Fibroblast of skin of left quadriceps (primary cell): ENCODE measurements at places on chromosomes 7 and 10.

DNA sequence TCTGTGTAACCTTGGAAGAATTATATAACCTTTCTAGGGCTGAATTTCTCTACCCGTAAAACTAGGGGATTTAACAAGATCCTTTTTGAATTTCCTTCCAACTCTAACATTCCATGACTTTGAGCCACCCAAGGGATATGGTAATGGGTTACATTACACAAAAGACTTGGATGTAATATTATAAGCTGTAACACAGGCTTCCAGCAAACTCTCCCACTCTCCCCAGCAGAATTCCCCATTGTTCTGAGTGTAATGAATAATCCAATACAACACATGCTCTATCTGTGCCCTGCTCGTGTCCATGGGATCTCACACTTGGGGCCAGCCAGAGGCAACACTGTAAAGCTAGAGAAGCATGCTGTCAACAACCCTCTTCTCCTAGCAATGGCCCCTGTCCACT, 790.6 kb upstream of the AUTS2 start:
- DNase-seq, result no peak

- no peak for DNase-seq
These were observed 32.7 kb upstream of the FZD8 start for GRCh38 chr10:35674843-35675242.

- no peak for DNase-seq
These were observed 327.8 kb downstream of the WDR37 start for GRCh38 chr10:1384026-1384425.

DNA sequence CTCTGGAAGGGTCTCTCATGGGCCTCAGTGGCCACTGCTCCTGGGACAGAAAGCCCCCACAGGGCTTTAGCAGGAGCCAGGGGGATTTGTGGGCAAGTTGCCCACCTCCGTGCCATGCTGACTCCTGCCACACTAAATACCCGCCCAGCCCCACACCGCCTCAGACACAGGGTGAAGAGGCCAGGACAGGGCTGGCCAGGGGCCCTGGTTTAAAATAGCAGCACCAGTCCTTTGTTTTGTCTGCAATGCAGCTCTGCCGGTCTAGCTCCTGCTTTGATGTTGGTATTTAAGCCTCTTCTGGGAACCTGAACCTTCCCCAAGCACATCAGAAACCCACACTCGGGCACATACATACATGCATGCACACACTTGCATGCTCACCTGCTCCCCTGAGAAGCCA, 14.4 kb upstream of the TNRC18 start:
- no peak for DNase-seq

DNA sequence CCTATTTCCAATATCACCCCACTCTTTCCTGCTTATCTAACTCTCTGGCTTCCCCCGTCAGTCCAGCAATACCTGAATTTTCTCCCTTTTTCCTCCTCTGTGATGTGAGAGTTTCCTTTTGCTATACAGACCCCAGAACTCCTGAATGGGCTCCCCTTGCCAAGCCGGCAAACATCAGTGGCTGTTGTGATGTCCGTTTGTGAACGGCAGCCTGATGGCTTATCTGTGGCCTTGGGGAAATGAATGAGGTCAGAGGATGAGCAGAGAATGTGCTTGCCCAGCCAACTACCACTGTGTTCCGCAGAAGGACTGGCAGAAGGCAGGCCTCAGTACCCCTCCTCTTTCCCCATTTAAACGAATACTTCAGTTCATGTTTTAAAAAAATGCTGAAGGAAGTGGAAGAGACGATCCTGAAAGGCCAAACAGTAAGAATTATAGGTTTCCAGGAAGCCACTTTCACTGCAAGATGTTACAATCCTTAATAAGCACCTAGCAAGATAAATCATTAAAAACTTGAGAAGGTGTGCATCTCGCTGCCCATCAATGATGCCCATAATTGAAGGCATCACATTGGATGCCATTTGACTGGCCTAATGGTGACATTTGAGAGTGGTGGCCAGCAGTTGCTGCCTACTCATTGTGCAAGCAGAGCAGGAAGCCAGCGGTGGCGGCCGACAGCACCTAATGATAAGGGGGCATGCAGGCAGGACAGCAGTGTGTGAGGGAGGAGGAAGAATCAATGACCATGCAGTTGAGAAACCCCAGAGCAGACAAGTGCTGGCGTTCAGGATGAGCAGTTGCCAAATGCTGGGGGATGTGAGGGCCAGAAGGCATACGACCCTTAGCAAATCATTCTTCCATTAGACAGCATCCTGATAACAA, 31.5 kb downstream of the SLC18A2 start:
- no peak for DNase-seq

DNA sequence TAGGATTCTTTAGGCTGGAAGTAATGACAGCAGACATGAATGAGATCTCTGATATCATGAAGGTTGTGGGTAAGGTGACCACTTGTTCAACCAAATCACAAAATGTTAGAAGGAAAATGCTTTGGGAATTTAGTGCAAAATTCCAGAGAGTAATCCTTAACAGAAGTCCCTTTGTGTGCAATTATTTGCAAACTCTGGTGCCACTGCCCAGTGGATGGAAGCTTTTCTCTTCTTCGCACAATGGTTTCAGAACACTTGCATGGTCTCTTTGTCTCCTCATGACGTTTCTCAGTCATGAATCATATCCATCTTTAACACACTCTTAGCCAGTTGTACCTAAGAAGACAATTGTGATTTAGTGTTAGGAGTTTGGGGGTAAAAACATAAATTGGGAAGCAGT, 570.4 kb upstream of the ANKRD30A start:
- no peak for DNase-seq

DNA sequence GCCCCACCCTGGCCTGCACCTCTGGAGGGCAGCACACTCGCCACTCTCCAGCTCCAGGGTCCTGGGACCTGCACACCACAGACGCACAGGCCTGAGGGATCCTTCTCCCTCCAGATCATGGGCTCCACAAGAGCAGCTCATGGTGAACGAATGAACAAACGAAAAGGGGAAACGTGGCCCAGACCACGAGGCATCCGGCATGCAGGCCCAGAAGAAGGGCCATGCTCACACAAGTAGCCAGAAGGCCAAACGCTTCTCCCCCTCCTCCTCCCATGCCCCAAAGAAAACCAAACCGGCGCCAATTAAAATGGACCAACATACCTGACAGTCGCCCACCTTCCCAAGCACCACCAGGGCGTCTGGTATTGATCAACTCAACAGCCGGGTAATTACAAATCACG, 30.4 kb downstream of the MAD1L1 start:
- no peak for DNase-seq

- DNase-seq, result no peak
These were observed 633 bp upstream of the EBLN1 start for GRCh38 chr10:22218448-22218847.

GRCh38 chr7:25801214-25801613, 350.8 kb upstream of the NFE2L3 start:
- no peak for DNase-seq

GRCh38 chr7:105364684-105365083, 24.0 kb downstream of the SRPK2 start:
- DNase-seq, result no peak

- DNase-seq, result no peak
These were observed 1.8 kb downstream of the PDAP1 start for GRCh38 chr7:99406557-99406956.

DNA sequence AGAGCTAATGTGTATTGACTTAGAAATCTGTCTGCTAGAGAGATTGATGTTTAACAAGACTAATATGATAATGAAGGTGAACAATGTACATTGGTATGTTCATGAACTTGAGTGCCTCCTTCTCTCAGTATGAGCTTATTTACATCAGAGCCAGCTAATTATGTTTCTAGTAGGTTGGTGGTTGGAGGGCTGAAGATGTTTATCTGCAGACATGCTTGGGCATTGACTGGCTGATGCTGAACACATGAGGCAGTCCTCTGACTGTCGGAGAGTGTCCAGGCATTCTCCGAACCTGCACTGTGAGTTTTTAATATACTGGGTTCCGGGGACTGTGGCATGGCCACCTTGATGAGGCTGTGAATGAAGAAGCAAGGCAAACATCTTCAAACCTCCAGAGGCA, 47.5 kb downstream of the BMPER start:
- no peak for DNase-seq

DNA sequence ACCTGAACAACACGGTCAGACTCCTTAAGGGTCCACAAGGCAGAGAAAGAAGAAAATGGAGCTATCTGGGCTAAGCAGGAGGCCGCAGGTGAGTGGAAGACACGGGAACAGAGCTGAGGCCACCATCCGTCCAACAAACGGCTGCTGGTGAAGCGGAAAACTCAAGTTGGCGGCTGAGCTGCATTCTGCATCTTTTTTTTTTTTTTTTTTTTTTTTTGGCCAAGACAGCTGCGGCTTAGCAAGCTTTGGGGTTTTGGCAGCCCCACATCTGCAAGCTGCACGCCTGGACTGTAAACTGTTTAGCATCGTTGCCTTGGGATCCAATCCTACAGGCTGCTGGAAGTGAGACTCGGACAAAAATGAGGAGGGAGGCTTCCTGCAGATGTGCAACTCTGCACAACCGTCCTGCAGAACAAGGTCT, 37.4 kb downstream of the RGS10 start:
- no peak for DNase-seq

DNA sequence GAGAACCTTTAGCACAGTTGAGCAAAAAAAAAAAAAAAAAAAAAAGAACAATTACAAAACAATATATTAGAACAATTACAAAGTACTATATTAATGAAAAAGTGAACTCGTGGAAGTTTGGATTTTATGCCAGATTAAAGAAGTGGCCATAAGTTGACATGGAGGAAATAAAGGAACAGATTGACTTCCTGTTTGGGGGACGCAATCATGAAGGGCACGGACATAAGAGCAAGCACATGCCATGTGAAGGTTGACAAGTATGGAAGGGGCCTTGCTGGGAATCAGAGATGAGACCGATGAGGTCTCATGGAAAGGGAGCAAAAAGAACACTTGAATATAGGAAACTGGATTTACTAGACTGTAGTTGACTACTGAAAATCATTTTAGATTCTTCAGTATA, 61.7 kb downstream of the ICA1 start:
- no peak for DNase-seq

GRCh38 chr10:119139464-119140067, 25.9 kb downstream of the SFXN4 start:
- DNase-seq, result no peak

DNA sequence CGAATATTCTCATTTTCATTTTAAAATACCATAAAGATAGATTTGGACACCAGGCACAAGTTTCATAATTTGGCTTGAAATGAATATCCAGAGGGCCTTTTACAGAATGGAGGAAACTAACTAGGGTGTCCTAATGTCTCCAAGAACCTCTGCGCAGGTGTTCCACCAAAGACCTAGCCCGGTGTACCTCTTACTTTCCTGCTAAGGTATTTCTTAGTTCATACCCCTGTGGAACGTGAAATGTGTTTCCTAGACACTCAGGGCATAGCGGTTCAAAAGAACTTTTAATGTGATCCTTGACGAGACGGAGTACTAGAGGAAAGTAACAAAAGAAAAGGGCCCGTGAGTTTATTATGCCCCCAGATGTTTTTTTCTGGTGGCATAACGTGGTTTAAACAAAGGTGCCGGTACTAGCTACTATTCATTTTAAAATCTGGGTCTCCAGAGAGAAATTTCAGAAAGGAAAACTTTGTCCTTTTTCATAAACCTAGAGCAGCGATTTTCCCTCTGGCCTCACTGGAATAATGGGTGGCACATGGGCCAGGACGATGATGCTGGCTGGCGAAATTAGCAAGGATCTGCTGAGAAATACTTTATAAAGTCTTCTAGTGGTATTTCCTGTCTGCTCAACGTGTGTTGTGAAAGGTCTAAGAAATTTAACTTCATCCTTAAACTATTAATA, 1.4 kb downstream of the APBB1IP start:
- no peak for DNase-seq

DNA sequence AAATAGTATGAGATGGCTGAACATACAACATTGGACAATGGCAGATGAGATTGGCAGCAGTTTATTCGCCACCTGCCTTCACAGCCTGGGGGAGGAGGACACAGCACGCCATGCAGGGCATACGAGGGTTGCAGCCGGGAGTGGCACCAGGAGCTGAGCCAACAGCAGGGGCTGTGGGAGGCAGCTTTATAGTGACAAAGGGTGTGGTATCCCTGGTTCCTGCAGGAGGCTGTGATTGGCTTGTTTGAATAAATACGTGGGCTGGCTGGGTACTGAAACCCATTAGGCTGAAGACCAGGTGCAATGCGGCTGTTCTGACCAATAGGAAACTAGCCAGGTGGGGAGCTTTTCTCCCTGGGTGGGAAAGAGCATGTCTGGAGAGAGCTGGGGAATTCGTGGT, 68.9 kb upstream of the LEP start:
- no peak for DNase-seq

DNA sequence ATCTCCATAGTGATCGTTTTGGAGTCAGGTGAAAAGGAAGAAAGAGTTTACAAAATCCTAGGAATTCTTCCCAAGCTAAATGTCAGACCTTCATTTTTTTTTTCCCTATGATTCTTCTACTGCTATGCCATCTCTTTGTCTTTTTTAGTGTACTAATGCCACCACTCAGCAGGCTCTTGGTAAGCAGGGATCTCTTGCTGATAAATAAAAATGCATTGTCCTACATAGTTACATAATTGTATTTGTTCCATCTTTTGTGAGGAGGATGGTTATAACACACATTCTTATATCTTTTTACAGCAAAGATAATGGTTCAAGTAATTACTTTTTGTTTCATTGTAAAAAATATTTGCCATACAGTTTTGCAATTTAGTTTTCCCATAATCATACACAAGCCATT, 36.8 kb upstream of the AFAP1L2 start:
- no peak for DNase-seq

- no peak for DNase-seq
These were observed 8.7 kb upstream of the EN2 start for GRCh38 chr7:155449008-155449868.

- no peak for DNase-seq
These were observed 8.5 kb upstream of the ZNF22 start for GRCh38 chr10:44992070-44992731.

- DNase-seq, result no peak
These were observed 96.6 kb downstream of the UBE2H start for GRCh38 chr7:129855935-129856717.

DNA sequence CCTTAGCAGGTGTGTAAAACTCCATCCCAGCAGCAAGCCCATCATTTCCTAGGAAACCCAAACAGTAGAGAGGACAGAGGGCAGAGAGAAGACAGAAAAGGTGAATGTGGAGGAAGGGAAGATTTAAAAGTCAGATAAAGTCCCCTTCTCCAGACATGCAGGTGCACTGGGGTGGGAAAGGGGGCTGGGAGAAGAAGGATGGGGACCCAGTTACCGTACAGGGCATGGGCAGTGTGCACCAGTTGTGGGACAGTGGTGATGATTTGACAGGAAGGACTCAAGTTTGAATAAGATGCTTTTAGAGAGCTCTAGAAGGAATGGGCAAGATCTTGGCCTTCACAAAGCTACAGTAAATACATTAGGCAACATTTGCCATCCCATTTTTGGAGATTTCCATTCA, 110.7 kb upstream of the PLXNA4 start:
- DNase-seq, result no peak
